ENCODE measurements at places on chromosomes 6 and 20.

GRCh38 chr6:87274660-87275274 lies 47.6 kb upstream of the SMIM8 start:
- no peak for DNase-seq

GRCh38 chr6:42417641-42418112 lies 34.0 kb downstream of the TRERF1 start:
- DNase-seq, result peak; percentile 33

GRCh38 chr6:4289770-4290320 lies 154.5 kb upstream of the ECI2 start:
- DNase-seq, result no peak

DNA sequence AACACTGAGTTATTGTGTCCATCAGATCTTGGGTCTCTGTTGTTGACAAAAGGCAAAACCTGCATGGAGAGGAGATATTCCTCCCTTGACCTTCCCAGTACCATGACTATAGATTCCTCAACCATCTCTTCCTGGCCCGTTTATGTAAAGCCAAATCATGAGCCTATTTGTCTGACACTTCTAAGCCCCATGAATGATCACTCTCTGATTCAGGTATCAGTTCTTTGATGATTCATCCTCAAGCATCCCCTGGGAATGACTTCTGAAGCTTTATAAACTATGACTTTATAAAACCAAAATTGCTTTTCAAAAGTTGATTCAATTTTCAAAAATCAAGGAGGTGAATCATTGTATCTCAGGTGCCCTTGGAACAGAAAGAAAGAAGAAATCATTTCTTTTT lies 78.7 kb upstream of the LOC128125822 start:
- DNase-seq, result no peak

DNA sequence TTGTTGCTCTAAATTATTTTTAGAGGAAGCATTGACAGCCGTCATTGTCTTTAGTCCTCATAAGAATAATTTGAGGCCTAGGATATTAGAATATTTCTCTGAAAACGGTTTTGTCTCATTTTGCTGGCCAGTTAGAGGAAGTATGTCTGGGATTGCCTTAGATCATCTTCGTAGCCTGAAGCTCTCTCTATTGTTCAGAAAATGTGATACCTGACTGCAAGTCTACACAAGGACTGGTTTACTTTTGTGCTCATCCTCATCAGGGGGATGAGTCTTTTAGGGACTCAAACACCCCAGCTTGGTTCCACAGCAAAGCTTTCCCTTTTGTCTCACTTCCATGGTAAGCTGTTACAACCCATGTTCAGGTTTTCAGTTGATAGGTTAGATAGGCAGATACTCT lies 141.8 kb downstream of the FARS2 start:
- no peak for DNase-seq

GRCh38 chr6:77425671-77426070 lies 37.6 kb downstream of the HTR1B start:
- no peak for DNase-seq

DNA sequence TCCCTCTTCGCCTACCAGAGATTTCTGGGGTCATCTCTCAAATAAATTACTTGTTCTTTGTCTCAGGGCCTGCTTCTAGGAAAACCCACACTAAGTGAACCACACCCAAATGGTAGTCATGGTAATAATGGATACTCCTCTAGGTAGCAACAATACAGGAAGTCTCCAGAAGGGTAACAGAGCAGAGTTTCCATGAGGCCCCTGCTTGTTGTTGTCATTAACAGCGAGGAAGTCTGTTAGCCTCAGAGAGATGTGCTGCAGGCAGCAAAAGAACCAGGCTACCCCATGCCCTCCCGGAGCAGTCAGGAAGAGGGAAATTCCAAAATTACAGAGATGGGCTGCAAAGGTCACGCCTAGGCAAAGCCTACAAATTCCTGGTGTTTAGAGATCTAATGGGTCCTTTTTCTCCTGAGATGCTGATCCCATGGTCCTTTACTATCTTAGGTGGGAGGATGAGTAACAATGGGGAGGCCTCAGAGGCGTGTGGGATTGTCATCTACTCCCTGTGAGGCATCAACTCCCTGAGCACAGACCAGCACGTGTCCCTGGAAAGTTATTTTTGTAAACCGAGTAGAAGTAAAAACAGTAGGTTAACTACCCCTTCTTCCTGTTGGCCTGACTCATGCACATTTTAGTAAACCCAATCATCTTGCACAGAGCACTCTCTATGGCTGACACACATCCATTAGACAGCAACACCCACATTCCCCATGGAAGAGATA lies 10.1 kb downstream of the ISM1 start:
- DNase-seq, result no peak

- no peak for DNase-seq
Observed at GRCh38 chr6:17585766-17586490, 14.2 kb upstream of the FAM8A1 start.

DNA sequence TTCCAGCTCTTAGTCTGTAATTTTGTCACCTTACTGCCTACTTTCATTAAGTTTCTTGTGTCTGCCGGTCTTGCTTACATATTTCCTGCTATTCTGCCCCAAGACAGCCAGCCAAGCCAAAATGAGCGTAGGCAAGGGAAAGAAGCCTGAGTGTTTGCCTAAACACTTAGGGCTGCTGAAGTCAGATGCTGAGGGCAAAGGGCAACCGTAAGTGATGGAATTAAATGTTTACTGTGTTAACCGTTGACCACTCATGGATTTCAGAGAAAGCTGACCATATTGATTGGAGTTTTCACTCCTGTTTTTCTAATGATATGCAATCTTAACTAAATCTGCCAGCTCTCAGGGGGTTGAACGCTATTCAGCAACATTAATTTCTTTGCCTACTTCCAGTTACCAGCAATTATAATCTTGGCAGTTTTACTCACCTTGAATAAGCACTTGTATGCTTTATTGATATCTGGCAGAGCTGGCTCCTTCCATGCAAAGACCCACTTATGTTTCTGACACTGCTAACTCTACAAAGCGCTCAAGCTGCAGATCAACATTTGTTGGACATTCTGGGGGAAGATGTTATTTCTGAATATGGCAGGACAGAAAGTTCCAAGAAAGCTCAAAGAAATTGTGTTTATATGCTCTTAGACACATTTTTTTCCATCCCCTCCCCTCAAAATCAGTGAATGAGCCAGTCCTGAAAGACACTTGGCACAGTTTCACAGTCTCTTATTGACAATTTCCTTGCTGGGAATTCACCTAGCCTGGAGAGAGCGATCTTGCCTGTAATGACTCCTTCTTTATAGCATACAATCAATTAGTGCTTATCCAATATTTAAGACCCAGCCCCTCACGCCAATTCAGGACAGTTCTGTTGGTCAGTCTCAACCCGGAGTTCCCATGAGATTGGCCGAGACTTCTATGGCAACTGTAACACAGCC lies 183.8 kb downstream of the PLCB1 start:
- no peak for DNase-seq

DNA sequence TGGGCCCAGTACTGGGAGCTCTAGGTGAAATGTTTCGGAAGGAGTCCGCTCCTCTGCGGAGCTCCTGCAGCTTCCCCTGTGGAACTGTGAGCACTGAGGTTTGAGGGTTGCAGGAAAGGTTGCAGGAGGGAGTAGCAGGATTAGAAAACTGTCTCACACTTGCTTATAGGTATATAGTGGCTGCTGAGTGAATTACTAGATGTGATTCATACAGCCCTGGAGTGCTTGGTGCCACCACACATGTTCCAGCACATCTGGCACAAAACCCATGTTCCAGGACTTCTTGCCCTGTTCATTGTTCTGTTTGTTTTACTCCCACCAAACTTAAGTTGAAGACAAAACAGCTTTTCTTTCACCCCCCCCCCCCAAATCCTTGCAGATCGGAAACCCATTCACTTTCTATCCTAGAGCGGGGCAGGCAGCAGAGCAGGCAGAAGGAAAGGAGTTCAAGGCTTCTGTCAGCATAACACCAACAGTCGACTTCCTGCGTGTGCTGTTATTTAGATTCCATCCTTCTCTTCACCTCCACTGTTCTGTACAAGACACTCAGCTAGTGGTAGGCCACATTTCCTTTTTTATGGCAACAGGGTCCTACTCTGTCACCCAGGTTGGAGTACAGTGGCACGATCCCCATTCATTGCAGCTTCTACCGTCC lies 669 bp upstream of the PEX6 start:
- no peak for DNase-seq

DNA sequence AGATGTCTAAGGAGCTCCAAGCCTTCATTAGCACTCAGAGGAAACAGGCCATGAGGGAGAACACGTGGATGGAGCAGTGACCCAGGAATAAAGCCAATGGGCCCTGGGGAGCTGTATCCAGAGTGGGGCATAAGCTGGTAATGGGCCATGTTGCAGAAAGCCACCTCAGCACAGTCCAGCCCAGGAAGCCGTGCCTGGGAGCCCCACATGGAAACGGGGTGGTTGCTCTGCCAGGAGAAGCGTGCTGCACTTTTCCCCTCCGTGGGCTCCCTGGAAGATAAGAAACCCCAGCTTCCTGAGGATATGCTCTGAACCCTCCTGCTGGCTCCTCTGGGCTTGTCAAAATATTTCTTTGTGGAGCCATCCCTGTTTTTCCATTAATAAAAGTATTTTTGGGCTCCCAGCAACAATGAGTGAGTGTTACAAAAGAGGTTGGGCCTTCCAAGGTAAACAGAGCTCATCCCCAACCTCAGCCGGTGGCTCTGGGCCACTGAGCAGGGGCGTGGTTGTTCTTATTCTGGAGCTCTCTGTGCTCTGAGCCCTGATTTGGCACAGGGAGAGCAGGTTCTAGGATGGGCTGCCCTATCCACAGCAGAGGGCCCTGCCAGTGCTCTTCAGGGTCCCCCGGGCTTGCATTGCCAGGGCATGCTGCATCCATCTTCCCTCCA lies 31.2 kb upstream of the NFATC2 start:
- DNase-seq, result peak; percentile 70

GRCh38 chr6:162887981-162888689 lies 160.4 kb downstream of the PACRG start:
- DNase-seq, result no peak

GRCh38 chr20:49275216-49275615 lies 2.6 kb downstream of the ZNFX1 start:
- no peak for DNase-seq

- DNase-seq, result no peak
Observed at GRCh38 chr20:15278041-15278440, 940.6 kb upstream of the FLRT3 start.

DNA sequence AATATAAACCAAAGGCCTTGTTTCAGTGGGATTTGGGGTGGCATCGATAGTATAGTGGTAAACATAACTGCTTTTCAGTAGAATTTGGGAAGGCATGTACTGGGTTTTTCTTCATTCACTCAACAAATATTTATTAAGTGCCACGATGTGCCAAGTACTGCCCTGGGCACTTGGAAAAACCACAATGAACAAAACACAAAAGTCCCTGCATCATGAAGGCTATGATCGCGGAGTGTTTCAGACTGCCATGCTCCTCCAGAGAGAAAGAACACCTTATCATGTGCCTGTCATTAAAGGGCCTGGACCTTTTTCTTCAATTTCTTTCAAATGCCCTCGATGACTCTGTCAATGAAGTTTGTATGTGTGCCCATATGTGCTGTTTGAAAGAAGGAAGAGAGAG lies 59.2 kb upstream of the CEP85L start:
- DNase-seq, result no peak

- DNase-seq, result no peak
Observed at GRCh38 chr6:145904868-145905267, 59.3 kb downstream of the SHPRH start.

- DNase-seq, result no peak
Observed at GRCh38 chr6:166489301-166490155, 97.0 kb downstream of the RAMACL start.

- no peak for DNase-seq
Observed at GRCh38 chr6:159525445-159526025, 167.5 kb downstream of the SOD2 start.

DNA sequence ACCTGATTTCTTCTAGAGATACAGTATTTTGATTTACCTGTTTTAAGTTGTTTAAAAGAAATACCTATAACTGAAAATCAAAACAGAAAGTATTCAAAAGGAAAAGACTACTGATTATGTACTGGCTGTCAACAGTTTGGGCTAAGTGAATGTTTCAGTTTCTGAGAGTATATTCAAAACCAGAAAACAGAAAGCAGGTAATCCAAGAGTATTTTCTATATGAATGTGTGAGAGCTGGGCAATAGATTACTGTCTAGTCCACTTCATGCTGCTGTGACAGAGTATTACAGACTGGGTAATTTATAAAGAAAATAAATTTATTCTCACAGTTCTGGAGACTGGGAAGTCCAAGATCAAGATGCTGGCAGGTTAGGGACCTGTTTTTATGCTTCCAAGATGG lies 261.0 kb downstream of the ARHGAP18 start:
- no peak for DNase-seq

DNA sequence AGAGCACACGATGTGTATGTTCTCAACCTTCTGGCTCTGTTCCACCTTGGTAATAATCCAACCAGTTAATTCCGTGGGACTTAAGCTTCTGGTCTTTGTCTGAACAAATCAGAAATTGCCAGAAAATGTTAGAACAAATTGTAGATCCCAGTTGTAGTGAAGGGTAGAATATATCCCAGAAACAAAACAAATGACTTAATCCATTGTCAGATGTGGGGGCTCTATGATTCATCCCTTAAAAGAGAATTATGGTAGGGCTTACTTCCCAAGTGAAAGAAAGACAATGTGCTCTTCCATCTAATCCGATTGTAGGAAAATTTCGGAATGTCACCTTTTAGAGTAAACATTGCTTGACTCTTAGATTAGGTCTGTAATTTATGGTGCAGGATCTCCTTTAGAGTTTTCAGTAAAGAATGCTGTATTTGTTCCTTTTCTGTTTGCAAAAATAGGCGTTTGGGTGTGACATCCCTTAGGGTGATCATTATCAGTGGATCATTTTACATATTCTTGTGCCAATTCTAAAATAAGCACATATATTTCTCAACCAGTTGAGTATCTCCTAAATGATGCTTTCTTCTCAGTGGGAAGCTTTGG lies 234.5 kb upstream of the ZNF217 start:
- DNase-seq, result peak; percentile 30

- DNase-seq, result no peak
Observed at GRCh38 chr20:21315138-21315537, 12.0 kb downstream of the XRN2 start.

DNA sequence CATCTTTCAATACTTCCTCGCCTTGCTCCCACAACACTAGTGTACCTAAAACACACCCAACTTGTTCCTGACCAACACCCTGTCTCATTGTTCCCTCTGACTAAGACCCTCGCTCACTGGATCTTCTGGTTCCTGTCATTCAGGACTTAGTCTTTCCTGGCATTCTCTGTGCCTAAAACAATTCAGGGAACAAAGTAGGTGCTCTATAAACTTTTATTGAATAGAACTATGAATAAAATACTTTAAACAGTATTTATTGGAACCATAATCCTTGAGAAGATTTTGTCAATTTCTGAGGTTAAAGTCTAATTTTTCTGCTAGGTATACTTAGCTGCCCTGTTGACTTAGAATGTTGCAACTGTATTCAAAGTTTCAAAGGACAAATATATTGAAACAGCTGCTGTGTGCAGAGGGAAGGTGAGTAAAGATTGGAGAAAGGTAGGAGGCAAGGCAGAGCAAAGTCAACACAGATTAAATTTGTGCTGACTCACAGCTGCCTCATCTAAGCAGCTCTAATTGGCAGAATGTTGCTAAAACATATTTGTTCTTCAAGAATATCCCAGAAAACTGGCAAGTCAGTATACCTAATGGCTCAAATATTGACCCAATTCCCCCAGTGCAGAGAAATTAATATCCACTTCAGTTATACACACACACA lies 37.6 kb downstream of the GSTA2 start:
- no peak for DNase-seq
